NCI-H1436 (cell line): ENCODE measurements at places on chromosomes 6 and 20.

DNA sequence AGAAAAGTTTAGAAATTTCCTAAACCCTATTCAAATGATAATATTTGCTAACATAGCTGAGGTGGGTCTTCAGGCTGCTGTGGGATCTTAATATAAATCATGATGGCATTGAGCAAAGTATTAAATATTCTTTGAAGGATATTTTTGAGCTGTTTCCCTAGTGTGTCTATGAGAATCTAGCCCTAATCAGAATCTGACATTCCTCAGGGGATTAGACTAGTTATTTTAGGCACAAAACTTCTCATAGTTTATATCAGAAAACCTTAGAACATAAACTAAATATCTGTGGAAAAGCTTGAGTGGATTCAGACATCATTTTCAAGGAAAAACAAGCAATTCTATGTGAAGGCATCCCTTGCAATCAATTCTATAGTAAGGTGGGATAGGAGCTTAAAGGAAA is 594.5 kb downstream of the RFPL4B start:
- DNase-seq, result no peak

- DNase-seq, result no peak
Observed at GRCh38 chr6:63887002-63887751, 251.6 kb downstream of the PHF3 start.

DNA sequence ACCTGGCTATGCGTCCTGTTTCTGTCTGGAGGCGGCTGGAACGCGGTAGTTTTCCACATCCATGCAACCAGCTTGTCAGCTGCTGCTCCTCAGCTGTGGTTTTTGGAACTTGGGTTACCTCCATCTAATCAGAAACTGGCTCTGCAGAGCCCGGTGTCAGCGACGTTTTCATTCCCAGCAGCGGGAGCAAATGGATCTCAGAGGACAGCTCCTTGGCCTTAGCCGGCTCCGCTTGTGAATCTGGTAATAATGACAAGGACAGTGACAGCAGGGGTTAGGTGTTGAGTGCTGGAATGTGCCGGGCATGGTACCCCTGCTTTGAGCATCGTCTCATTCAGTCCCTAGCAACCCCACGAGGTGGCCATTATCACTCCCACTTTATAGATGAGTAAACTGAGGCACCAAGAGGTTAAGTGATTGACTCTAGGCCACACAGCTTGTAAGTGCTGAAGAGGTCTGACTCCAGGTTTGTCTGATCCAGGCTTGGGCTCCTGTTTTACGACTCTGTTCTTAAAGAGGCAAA is 1.3 kb downstream of the SLCO4A1 start:
- no peak for DNase-seq

GRCh38 chr6:1832844-1833787 is 223.4 kb downstream of the FOXC1 start:
- DNase-seq, result no peak

DNA sequence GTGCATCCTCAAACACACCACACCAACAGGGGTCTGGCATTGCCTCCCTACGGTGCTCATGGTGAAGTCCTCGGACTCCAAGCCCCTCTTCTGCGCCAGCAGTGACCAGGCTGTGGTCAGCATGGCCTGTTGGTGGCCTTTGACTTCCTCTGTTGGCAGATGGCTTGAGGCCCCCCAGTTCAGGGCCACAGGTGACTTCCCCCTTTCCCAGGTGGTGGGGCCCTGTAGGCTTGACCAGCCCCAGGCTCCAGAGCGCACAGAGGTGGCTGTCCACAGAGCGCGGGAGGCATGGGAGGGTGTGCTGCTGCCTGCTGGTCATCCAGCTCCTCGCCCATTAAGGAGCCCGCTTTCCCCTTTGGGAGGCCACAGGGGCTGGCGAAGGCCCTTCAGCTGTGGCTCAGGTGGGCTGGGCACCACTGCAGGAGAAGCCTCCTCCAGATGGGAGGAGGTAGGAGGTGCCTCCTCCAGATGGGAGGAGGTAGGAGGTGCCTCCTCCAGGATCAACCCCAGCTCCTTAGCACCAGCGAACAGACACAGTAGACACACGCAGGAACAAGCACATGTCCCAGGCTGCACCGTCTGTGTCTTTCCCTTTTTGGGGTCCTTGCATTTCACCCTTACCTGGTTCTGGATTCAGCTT is 52.1 kb upstream of the BHLHE23 start:
- DNase-seq, result no peak

- no peak for DNase-seq
Observed at GRCh38 chr20:39311851-39312506, 349.8 kb downstream of the DHX35 start.

- DNase-seq, result no peak
Observed at GRCh38 chr20:57460781-57461465, 64.0 kb downstream of the CTCFL start.

DNA sequence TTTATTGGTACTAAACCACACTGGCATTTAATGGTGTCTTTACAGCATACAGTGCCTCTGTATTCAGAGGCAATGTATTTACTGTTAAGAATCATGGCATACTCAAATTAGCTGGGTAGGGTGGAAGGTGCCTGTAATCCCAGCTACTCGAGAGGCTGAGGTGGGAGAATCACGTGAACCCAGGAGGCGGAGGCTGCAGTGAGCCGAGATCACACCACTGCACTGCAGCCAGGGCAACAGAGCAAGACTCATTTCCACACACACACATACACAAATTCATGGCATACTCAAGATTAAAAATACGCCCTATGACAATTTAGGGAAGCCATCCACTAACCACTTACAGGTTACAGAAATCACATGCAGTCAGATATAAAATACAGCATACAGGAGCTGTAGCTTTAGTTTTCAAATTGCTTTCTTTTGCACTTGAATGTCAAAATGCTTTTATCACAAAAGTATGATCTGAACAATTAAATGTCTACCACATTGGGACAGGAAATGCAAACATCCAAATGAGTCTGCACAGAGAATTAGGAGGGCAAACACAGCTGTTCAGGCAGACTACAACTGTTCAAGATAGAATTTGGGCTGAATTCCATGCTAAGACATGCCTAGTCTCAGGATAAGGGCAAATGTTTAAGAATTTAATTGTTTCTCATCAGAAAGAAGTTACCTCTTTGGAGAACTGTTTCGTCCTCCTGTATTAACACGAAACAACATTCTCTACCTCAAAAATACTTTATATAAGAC is 36.4 kb downstream of the CSNK2A1 start:
- DNase-seq, result no peak

DNA sequence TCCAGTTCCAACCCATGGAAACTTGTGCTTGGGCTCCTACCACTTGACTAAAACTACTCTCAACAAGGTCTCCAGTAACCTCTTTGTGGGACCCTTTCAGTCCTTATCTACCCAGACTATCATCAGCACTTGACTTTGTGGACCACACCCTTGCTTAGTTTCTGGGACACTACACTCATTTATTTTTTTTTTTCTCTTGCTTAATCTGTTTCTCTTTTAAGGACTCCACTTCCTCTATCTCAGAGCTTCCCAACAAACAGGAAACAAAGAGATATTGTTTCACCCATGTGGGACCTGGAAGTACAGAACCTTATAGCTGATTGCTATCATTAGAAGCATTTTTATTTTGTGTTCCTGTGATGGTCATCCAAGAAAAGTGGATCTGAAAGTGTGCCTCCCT is 28.8 kb upstream of the ME1 start:
- DNase-seq, result no peak

DNA sequence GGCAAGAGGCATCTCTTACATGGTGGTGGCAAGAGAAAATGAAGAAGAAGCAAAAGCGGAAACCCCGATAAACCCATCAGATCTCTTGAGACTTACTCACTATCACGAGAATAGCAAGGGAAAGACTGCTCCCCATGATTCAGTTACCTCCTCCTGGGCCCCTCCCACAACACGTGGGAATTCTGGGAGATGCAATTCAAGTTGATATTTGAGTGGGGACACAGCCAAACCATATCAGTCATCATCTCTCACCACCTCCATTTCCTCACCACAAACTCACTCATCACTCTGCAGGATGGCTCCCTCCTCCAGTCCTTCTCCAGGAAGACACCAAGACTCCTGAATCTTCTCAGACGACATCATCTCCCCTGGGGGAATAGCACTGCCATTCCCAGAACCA is 25.8 kb upstream of the SLC16A10 start:
- DNase-seq, result no peak

DNA sequence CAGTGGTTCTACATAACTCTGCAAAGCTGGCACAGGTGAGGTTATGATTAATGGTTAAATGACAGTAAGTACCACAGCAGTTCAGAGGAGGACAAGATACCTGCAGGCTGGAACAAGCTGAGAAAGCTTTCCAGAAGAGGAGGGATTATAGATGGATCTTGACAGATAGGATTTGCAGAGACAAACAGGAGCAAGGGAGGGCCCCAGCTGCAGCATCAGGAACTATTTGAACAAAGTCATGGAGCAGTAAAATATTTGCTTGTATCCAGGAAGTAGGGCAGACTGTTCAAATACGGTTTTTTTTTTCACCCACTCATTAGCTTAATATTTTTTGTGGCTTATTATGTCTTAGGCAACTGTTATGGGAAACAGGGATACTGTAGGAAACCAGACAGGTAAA is 144.4 kb upstream of the MAN1A1 start:
- no peak for DNase-seq

DNA sequence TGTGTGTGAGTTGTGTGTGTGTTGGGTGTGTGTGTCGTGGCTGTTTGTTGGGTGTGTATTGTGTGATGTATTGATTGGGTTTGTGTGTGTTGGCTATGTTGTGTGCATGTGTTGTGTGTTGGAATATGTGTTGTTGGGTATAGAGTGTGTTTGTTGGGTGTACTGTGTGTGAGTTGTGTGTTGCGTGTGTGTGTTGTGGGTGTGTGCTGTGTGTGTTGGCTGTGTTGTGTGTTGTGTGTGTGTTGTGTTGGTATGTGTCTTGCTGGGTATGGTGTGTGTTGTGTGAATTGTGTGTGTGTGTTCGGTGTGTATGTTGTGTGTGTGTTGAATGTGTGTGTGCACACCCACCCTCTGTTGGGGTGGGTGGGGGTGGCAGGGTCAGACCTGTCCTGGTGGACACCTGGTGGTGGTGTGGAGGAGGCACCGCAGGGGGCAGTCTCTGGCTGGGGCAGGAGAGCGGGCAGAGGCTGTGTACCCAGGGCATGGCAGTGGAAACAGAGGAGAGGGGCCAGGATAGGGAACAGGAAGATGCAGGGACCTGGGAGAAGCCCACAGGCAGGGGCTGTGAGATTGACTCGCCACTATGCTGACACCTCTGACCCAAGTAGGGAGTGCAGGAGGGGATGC is 25.5 kb upstream of the PXDC1 start:
- no peak for DNase-seq

GRCh38 chr6:13146442-13146841 is 181.9 kb downstream of the TBC1D7 start:
- DNase-seq, result peak; percentile 19

DNA sequence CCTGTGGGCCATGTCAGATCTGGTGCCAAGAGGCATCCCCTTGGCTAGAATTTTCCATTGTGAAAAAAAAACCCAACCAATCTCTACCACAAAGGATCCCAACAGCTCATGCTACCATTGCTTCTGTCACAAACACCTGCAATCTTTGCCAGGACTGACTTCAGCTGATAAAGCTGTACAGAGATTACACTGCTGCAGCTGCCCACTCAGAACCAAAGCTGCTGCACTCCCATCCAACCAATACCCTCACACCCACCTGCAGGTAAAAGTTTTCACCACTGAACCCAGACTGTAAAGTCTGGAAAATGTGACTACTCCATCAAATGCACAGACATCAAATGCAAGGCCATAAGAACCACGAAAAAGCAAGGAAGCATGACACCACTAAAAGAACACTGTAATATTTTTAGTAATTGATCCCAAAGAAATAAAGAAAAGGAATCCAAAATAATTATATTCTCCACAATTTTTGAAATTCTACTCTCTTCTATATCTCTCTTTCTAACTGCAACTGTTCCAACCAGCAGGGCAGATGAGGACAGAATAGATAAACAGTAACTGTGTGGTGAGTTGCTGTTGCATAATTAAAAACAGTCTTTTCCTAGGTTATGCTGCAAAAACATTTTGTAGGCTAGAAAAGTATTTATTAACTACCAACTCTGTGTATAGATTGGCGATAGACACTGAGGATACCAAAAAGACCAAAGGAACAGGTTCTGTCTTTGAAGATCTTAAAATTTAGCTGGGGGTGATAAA is 128.0 kb upstream of the MCHR2 start:
- DNase-seq, result no peak

DNA sequence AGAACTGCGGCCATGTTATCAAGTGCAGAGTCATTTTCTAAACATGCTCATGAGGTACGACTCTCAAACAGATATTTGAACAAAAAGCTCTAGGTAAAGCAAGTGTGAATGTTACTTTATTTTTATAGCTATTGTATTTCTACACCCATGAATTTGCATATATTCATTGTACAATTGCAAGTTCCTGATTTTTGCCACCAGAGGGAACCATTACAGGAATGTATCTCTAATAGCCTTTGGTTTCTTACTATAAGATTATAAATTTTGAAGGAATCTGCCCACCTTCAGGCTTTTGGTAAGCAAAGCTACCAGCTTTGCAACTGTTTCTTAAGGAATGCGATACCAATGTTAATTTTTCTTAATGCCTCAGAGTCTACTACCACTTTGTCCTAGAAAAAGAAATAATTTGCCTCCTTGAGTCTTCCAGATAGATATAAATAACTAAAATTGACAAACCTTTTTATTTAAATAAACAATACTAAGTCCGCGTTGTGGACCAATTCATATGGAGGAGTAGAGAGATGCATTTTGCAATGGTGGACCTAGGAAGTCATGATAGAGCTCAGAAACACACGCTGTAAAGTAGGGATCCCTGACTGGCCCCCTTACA is 125.4 kb upstream of the SAMD5 start:
- no peak for DNase-seq

DNA sequence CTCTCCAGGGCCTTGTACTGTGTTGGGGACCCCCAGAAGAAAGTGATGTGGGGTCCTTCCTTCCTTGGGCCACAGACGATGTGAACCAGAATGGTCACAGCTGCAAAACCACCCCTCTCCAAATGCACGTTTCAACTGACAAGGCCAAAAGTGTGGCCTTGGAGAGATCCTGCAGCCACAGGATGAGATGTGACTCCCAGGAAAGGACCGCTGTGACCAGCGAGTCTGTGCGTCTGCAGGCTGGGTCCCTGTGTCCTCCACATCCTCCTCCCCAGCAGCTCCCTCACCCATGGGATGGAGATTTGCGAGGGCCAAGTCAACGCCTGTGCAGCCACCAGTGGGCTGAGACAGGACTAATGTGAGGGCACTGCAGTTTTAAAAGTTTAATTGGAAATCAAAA is 247.0 kb downstream of the ERMARD start:
- no peak for DNase-seq

GRCh38 chr20:47397652-47398301 is 41.3 kb upstream of the ZMYND8 start:
- DNase-seq, result peak; percentile 48

DNA sequence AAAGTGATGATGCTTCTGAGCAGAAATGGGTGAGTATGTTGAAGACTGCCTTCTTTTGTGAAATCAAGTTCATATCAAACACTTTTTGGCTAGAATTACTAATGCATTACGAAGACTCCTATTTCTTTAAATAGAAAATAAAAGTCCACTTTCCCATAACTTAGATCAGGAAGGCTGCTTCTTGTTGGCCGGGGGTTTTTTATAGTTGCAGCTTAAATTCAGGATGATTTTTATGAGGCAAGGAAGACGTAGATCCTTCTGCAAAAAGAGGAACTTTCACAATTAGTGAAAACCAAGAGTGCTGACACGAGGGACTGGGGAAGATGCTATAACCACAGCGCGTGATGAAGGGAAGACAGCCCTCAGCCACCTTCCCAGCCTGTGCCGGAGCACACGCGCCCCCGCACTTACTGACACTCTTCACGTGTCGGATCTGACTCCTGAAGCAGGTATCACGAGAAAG is 206.1 kb upstream of the PRDM1 start:
- DNase-seq, result no peak
